ENCODE measurements at places on chromosomes 11 and 22. TPM values are rescaled to one million over a fixed set of nuclear protein-coding genes. Genes with fewer than 3 reads are reported as not detected.

GRCh38 chr11:60040109-60040508, at the start of gene OOSP2:
Gene OOSP2, plus strand, starts transcription at chr11:60040409. Its CDS starts 51 bp downstream, at chr11:60040460.
- no peak for DNase-seq

DNA sequence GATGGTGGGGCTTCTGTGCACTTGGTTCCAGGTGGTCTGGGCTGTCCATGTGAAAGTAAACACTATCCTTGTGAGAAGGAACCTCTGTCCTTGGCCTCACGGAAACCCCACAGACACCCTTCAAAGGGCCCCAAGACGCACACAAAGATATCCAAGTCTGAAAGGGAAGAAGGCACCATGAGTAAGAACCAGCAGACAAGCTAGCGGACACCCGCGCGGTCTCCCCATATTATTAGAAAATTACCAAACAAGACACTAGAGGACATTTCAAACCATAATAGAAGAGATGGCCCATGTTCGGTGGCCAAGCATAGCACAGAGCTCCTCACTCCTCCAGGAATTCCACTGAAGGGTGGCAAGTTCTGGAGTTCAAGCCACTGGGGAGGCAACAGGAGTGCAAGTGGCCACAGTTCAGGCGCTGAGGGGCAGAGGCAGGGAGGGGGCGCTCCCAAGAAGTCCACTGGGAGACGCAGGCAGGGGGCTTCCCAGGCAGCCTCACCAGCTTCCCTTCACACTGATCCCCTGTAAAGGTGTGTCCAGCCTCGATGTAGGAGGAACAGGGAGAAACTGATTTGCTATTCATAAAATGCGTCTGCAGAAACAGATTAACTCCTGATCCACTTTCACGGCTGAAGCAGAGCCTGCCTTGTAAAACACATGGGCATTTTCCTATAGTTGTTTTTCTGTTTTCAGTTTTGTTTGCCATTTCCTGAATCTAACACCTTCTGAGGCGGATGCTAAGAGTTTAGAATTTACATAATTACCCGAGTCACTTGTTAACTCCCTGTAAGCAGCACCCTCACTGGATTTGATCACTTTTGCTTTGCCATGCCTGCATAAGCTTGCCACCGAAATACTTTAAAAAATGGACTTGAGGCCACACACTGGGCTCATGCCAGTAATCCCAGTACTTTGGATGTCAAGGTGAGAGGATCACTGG, 9.1 kb upstream of the PPARA start:
- no peak for DNase-seq

GRCh38 chr22:28939394-28939793, 56.0 kb downstream of the ZNRF3 start:
- no peak for DNase-seq

DNA sequence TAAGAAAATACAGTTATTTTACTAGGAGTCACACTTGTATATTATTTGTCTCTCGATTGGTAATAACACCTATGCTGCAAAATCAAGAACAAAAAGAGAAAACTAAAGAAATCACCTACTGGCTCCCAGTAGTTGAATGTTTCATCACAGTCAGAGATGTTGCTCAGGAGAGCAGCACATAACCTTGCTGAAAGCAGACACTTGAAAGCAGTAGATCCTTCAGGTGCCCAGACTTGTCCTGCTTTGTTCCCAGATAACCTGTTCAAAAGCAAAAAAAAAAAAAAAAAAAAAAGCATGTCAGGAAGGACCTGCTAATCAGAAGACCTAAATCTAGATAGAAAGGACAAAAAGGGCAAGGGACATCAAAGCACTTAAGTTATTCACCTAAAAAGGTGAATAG, 1.3 kb downstream of the ALG9 start:
- DNase-seq: no peak

GRCh38 chr11:69317401-69318092, 23.6 kb downstream of the MYEOV start:
- no peak for DNase-seq

DNA sequence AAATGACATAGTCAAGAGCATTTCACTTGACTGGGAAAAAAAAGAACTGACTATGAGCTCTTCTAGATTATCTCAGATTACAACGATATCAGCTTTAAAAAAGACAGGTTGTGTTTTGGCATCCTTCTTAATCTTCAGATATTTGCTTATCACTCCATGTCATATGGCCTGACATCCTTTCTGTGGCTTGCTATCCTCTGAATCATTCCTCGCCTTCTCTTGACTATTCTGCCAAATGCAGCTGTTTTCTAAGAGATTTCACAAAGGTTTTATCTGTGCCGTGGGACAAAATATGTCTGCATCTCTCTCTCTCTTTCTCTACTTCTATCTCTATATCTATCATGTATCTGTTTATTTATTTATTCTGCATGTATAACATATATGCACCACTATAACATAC, 746.1 kb downstream of the CNTN5 start:
- no peak for DNase-seq

GRCh38 chr22:25747245-25747944, 5.4 kb downstream of the MYO18B start:
- no peak for DNase-seq

DNA sequence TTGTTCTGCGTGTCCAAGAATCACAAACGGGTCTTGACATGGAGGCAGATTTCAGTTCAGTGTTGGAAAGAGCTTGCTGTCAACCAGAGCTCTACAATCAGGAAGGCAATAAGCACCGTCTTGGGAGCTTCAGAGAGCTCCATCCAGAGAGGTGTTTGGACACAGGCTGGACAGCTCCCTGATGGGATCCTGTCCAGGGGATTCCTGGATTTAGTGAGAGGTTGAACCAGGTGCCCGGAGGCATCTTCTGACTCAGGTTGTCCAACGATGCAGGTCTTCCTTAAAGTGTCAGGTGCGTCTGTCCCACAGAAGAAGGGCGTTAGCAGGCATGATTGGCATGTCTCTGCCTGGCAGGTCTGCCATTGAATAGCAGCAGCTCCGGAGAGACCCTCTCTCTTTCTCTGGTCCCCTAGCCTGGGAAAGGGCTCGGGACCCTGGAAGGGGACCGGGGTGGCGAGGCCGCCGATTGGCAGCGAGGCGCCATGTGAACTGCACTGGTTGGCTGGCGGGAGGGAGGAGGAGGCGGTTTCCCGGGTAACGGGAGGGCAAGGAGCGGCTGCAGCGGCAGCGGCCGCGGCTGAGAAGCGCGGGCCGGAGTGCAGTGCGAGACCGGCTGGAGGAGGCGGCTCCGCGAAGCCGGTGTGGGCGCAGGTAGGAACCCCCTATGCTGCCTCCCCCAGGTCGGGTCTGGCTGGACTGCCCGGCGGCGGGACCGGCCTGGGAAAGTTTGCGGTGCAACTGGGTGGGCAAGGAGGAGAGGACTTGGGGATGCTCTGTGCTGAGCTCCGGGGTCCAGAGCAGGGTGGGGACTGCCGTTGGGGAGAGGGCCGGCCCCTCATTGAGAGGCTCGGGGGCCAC, 104.1 kb upstream of the E2F8 start:
- DNase-seq: no peak

Gene SYNGR1
- total RNA-seq: 0.43 TPM

Gene BTG4
- 0.43 TPM for total RNA-seq

Gene PHLDA2
- 6.9 TPM for total RNA-seq

Gene OR5A1
- not detected for total RNA-seq

Measured in activated T-cell treated with anti-CD3 and anti-CD28 coated beads, Interleukin-2, amount 50 U/mL, for 4 hours (primary cell).